ENCODE measurements at places on chromosomes 11 and 22. TPM values are rescaled to one million over a fixed set of nuclear protein-coding genes. Genes with fewer than 3 reads are reported as not detected.
A peak's percentile ranks its signal among the peaks of the same experiment; 100 is the strongest.

- H3K36me3 ChIP-seq: peaks cover 5% of the 10 kb centered on the region
- peaks cover 7% of the 10 kb centered on the region for H3K4me1 ChIP-seq
- H3K4me3 ChIP-seq: peak overlapping the region; percentile 25
- H3K27ac ChIP-seq: no peak overlapping the region
- DNase-seq: no peak
Observed at GRCh38 chr22:45598596-45599217, 72.9 kb upstream of the ATXN10 start.

DNA sequence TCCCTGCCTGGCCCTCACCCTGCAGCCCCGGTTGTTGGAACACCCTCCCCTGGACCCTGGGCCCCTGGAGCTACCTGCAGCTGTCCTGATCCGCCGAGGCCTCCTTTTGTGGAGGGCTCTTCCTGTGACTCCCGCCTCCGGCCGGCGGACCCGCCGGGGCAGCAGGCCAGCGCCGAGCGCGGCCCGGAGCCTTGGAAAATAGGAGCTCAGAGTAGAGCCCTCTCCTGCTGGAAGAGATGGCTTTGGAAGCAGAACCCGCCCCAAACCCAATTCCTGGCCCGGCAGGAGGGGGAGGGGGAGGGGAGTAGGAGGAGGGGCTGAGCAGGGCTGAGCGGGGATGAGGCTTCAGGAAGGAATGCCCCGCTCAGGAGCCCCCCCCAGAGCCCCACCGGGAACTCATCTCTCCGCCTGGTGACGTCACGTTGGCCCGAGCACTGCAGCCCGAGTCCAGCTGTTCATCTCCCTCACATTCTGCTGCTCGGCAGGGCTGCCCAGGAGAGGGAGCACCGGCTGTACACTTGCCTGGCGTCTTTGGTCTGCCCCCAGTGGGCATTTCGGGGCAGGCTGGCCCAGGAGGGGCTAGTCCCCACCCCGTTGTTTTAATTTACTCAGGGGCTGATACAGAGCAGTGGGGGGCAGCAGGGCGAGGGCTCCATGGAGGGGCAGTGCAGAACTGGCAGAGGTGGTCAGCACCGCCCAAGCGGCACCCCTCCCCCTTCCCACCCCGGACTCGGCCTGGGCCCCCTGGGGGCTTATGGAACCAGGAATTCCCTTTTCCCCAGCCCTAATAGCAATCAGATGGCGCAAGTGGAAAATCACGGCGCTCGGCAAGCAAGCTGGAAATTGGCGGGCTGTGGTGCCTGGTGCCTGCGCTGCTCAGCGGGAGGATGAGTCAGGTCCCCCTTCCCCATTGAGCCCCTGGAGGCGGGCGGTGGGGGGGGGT is at the start of gene MRGPRF:
Gene MRGPRF (minus strand): TSS at position 238 of the 943 bp plus-strand sequence. CDS start 3,345 bp downstream, outside the sequence.
- H3K4me3 ChIP-seq: peak within 1 kb of the TSS; percentile 37
- H3K27me3 ChIP-seq: peaks cover 9% of the 10 kb centered on the region
- H3K27ac ChIP-seq: no peak within 1 kb of the TSS
- peak; percentile 39 for DNase-seq

DNA sequence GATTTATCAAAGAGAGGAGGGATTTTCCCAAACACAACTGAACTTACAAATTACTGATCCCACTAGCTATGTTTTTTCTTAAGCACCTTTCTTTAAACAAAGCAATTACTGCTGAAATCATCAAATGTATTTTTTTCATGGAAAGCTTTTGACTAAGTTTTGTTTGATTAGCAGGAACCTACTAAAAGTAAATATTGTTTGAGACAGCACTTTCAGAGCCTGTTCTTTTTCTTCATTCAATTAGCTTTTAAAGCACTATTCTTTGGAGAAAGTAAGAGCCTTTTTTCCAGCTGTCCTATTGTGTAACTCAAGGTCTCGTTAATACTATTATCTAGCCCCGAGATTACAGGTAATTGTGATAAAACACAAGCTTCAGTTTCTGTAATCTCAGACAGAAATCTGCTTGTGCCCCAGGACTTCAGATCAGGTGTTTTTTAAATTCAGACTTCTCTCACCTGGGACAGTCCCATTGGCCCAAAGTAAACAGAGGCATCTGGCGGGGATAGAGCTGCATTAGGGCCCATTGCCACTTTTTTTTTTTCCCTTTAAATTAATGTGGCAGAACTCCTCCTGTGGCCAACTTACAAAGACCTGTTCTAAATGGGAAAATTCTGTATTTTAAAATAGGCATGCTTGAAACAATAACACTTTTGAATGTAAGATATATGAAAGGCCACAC is 11.0 kb downstream of the CSTPP1 start:
- DNase-seq: no peak
- no peak overlapping the region for H3K27ac ChIP-seq
- peaks cover 6% of the 10 kb centered on the region for H3K36me3 ChIP-seq
- no peak overlapping the region for H3K4me3 ChIP-seq
- no peaks in the 10 kb centered on the region for H3K4me1 ChIP-seq

GRCh38 chr11:22690871-22691270 is 24.5 kb downstream of the GAS2 start:
- H3K4me3 ChIP-seq: no peak overlapping the region
- no peak overlapping the region for H3K27ac ChIP-seq

Gene C11orf24
- total RNA-seq: 9.4 TPM

- no peaks in the 10 kb centered on the region for H3K36me3 ChIP-seq
- no peaks in the 10 kb centered on the region for H3K4me1 ChIP-seq
- H3K27me3 ChIP-seq: no peaks in the 10 kb centered on the region
- DNase-seq: no peak
- no peak overlapping the region for H3K4me3 ChIP-seq
- H3K27ac ChIP-seq: no peak overlapping the region
Observed at GRCh38 chr11:110988671-110989070, 256.9 kb upstream of the POU2AF2 start.

Gene TSSK2
- total RNA-seq: not detected

Gene GLYATL2
- total RNA-seq: 0.62 TPM

GRCh38 chr11:45485070-45485707 is 180.2 kb downstream of the CHST1 start:
- no peak for DNase-seq
- H3K36me3 ChIP-seq: no peaks in the 10 kb centered on the region
- H3K4me3 ChIP-seq: no peak overlapping the region
- peaks cover 1% of the 10 kb centered on the region for H3K27me3 ChIP-seq
- H3K4me1 ChIP-seq: peaks cover 11% of the 10 kb centered on the region
- no peak overlapping the region for H3K27ac ChIP-seq

Gene DEUP1
- not detected for total RNA-seq

- no peak overlapping the region for H3K27ac ChIP-seq
- H3K4me3 ChIP-seq: no peak overlapping the region
- no peaks in the 10 kb centered on the region for H3K36me3 ChIP-seq
- no peak for DNase-seq
Observed at GRCh38 chr11:7492253-7492652, 6.9 kb downstream of the OLFML1 start.

- H3K4me3 ChIP-seq: peak overlapping the region; percentile 13
- peaks cover 15% of the 10 kb centered on the region for H3K36me3 ChIP-seq
- no peak for DNase-seq
- no peaks in the 10 kb centered on the region for H3K4me1 ChIP-seq
- H3K27ac ChIP-seq: no peak overlapping the region
Observed at GRCh38 chr22:47205081-47205491, 442.6 kb downstream of the TBC1D22A start.

- H3K27ac ChIP-seq: no peak overlapping the region
- DNase-seq: no peak
- peaks cover 8% of the 10 kb centered on the region for H3K27me3 ChIP-seq
- no peaks in the 10 kb centered on the region for H3K36me3 ChIP-seq
- H3K4me1 ChIP-seq: peaks cover 17% of the 10 kb centered on the region
Observed at GRCh38 chr22:49954991-49955580, 5.5 kb upstream of the PIM3 start.

GRCh38 chr11:100875521-100875869 is 188.4 kb downstream of the ARHGAP42 start:
- H3K4me1 ChIP-seq: no peaks in the 10 kb centered on the region
- H3K4me3 ChIP-seq: no peak overlapping the region
- no peak for DNase-seq
- no peaks in the 10 kb centered on the region for H3K36me3 ChIP-seq
- H3K27me3 ChIP-seq: peaks cover 2% of the 10 kb centered on the region
- no peak overlapping the region for H3K27ac ChIP-seq

Gene EFCAB6
- 0.69 TPM for total RNA-seq

DNA sequence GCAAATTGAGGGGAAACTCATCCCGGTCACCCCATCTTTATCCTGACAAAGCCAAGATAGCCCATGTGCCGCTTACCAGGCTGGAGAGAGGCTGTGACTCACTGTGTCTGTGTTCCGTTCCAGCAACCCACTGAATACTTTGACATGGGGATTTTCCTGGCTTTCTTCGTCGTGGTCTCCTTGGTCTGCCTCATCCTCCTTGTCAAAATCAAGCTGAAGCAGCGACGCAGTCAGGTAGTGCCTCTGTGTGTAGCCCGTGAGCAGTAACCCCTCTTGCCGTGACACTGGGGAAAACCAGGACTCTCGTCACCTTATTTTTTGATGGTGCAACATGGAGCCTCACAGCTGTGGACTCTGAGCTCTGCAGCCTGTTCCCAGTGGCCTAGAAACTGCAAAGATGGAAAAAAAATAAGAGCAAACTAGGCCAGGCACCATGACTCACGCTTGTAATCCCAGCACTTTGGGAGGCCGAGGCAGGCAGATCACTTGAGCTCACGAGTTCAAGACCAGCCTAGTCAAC is 16.9 kb downstream of the C22orf31 start:
- no peaks in the 10 kb centered on the region for H3K36me3 ChIP-seq
- H3K27ac ChIP-seq: no peak overlapping the region
- no peak overlapping the region for H3K4me3 ChIP-seq
- H3K27me3 ChIP-seq: peaks cover 5% of the 10 kb centered on the region
- DNase-seq: no peak

- H3K36me3 ChIP-seq: peaks cover 9% of the 10 kb centered on the region
- no peaks in the 10 kb centered on the region for H3K4me1 ChIP-seq
- H3K27me3 ChIP-seq: no peaks in the 10 kb centered on the region
- no peak for DNase-seq
- no peak overlapping the region for H3K27ac ChIP-seq
Observed at GRCh38 chr22:45200230-45200629, 36.5 kb downstream of the NUP50 start.

GRCh38 chr11:75801362-75802020 is 13.5 kb upstream of the UVRAG start:
- peaks cover 7% of the 10 kb centered on the region for H3K27me3 ChIP-seq
- H3K4me1 ChIP-seq: peaks cover 14% of the 10 kb centered on the region
- no peak for DNase-seq
- H3K36me3 ChIP-seq: no peaks in the 10 kb centered on the region

GRCh38 chr11:48034926-48035871 is 54.8 kb downstream of the PTPRJ start:
- DNase-seq: no peak
- H3K36me3 ChIP-seq: no peaks in the 10 kb centered on the region
- no peak overlapping the region for H3K27ac ChIP-seq
- peaks cover 6% of the 10 kb centered on the region for H3K27me3 ChIP-seq
- H3K4me3 ChIP-seq: no peak overlapping the region

Measured in endothelial cell (in vitro differentiated cells).